Stromal cell of bone marrow (primary cell): ENCODE measurements at places on chromosomes 13 and 19.

- DNase-seq = no peak
Observed at GRCh38 chr19:518598-519231, 11.4 kb downstream of the TPGS1 start.

DNA sequence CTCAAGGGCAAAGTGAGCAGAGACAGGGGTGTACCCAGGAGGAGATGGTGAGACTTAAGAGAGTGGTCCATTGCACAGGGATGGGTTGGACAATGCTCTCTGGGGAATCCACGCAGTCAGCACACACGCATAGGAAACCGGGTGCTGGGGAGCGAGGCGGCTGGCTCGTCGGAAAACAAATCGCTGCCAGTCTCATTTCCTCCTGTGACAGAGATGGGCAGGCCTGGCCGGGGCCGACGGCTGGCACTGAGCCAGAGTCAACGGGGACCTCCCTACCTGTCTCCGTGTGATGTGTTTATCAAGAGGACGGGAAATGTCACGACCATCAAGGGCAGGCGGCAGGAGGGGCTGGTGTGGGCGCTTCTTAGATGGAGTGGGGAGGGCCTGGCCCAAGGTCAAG, 27.3 kb downstream of the PTPRS start:
- no peak for DNase-seq

- DNase-seq = peak; percentile 41
Observed at GRCh38 chr13:30572859-30573275, 44.9 kb upstream of the USPL1 start.

GRCh38 chr13:24675806-24676570, 4.2 kb upstream of the ATP12A start:
- DNase-seq = no peak

- no peak for DNase-seq
Observed at GRCh38 chr13:97639236-97639635, 205.3 kb downstream of the RAP2A start.

DNA sequence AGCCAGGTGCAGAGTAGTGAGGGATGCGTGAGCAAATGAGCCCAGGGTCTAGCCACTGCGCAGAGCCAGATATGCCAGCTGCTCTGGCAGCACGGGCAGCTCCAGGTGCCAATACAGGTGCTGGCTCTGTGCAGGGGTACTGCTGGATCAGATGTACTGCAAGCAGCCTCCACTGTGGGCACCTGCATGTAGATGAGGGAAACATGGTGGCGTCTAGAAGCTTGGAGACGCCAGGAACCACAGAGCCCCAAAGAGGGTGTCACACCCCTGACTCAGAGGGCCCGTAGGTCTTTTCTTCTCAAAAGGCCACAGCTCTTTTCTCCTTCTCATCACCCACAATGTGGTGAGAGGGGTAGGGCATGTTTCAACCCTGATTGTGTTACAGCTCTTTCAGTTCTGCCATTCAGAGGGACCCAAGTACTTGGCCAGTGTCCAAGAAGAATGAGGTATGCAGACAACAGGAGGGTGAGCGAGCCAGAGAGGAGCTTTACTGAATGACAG, 244.4 kb upstream of the SLITRK1 start:
- DNase-seq = no peak

- DNase-seq = no peak
Observed at GRCh38 chr19:41541990-41542584, 33.9 kb upstream of the CEACAM21 start.
